Activated CD8-positive, alpha-beta memory T cell treated with anti-CD3 and anti-CD28 coated beads for 4 hours (primary cell): ENCODE measurements at places on chromosomes 13 and 19.

DNA sequence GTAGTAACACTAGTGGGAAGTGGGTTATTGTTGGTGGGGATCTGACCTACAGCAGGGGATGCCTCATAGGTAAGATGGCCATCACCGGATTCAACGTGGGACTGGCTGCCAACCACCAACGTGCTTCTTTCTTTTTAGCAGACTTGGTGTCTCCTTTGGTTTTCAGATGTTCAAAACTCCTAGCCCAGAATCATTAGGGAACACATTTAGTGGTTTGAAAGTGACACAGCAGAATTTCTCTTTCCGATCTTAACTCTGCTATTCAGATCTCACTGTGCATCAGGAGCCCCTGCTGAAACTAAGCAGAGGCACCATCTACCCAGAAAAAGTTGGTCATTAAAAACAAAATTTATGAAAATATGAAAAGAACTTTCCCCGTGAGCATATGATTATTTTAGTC lies 36.7 kb upstream of the PCDH8 start:
- no peak for DNase-seq

DNA sequence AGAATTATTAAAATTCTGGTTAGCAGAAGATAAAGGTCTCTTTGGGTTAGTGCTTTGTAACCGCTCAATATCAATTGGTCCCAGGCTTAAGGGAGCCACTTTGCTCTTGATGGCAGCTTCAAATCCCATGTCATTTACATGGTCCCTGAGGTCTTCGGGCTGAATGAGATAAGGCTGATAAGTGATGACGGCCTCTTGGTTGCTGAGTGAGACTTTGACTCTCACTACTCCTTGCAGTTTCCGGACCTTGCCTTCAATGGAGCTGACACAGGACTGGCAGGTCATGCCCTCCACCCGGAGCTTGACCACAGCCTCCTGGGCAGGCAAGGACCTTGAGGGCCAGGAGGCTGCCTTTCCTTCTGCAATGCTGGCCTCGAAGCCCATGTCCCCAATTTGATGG lies 36.8 kb downstream of the ATP7B start:
- DNase-seq: no peak

DNA sequence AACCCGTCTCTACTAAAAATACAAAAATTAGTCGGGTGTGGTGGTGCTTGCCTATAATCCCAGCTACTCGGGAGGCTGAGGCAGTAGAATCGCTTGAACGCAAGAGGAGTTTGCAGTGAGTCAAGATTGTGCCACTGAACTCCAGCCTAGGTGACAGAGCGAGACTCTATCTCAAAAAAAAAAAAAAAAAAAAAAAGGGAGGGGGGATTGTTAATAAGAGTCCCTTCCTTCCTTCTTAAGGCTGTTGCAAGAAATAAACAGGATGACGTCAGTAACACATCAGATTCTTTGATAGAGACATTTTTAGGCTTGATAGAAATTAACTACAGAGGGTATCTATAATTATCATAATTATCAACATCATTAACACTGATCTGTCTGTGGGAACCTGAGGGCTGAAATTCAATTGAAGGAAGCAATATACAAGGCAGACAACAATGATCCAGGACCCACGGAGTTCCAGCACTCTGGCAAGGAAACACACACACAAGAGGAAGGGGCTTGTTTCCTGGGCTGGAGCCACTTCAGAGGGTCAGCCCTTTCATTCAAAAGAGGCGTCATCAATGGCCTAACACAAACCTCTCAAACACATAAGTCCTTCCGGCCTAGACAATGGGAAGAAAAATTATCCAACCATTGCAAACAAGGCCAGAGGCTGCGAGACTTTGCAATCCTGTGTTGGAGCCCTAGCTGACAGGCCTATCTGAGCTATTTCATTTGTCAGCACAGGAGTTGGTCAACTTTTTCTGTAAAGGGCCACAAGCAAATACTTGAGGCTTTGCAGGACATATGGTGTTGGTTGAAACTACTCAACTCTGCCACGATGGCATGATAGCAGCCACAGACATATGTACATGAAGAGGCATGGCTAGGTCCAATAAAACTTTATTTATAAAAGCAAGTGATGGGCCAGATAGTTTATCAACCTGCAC lies 105.2 kb downstream of the INSR start:
- DNase-seq: no peak

GRCh38 chr13:105370011-105370650 lies 1165.3 kb downstream of the EFNB2 start:
- no peak for DNase-seq

DNA sequence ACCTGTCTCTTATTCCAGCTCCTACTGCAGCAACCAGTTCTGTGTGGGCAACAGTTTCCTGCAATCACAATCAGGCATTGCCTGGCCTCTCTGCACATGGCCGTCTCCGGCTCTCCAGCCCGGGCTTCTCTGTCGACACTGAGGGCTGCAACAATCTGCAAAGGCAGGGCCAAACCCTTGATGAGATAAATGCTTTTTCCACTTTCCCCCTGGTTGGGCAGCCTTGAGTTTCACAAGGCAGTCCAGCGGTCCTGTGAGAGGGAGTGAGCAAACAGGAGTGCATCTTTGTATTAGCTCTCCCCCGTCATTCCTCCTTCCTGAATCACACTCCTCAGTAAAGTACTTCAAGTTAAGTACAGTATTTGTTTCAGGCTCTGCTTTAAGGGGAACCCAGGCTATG lies 40.7 kb upstream of the VWA8 start:
- DNase-seq: no peak

DNA sequence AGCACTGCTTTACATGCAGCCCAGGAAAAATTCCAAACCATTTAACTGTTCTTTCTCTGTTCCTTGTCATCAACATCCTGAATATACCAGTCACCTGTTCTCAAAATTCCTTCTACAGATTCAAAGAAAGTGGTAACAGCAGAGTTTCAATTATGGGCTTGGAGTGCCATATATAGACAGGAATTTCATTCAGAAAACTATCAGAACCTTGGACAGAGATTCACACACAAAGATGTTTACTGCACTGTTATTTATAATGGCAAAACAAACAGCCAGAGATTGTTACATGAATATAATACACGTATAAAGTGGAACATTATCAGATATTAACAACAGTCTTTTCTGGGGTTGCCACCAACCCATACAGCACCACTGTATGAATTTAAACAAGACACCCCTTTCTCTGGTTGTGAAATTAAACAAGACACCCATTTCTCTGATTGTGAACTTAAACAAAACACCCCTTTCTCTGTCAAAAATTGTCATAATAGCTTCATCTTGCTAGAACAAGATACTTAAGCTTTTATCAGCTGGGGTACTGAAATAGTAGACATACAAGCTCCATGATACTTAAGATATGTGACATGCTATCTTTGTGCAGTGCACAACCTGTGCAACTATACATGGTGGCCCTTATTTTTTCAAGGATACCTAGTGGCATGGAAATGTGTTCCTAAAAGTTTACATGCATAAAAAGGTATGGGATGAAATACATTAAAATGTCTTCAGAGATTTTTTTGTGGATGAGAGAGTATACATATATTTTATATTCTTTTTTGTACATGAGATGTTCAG lies 12.6 kb downstream of the CACNA1A start:
- no peak for DNase-seq

DNA sequence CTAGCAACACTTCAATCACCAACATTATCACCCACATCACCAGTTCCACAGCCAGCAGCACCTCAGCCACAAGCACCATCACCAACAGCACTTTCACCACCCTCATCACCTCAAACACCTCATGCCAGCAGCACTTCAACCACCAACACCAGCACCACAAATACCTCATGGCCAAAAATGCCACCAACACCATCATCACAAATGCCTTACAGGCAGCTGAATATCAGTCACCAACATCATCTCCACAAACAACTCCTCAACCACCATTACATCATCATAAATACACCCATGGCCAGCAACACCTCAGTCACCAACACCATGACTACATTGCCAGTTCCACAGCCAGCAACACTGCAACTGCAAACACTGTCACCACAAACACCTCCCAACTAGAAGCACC lies 10.4 kb downstream of the FCER2 start:
- no peak for DNase-seq

GRCh38 chr13:100347968-100348367 lies 240.6 kb downstream of the GGACT start:
- no peak for DNase-seq

DNA sequence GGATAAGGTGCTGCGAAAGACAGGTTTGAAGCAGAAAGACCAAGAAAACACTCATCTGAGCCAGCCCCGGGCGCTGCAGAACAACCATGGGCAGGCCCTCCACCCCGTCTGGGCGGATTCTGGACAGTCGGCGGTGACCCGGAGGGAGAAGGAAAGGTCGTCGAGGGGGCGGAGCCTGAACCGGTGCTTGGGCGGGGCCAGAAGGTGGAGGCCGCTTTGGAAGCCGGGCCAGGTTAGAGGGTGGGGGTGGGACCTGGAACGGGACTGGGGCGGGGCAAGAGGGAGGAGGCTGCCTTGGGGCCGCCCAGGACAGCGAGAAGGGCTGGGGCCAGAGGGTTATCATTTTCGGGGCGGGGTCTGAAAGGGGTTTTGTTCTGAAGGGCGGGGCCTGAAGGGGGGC lies 5.0 kb upstream of the ZNF765 start:
- DNase-seq: no peak

DNA sequence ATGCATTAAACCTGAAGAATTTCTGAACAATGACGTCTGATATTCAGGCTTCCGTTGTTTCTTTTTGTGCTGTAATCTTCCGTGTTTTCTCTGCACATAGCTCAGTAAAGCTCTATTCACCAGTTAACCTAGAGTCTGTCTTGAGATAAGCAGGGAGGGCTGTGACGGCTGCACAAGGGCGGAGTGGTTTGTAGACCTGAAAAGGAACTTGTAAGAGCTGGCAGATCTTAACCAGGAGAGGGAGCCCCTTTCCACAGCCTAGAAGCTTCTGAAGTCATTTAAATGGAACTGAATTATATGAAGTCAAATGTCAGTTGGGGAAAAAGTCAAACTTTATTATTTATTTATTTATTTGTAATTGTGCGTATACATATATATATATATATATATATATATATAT lies 27.5 kb downstream of the DPRX start:
- DNase-seq: no peak

DNA sequence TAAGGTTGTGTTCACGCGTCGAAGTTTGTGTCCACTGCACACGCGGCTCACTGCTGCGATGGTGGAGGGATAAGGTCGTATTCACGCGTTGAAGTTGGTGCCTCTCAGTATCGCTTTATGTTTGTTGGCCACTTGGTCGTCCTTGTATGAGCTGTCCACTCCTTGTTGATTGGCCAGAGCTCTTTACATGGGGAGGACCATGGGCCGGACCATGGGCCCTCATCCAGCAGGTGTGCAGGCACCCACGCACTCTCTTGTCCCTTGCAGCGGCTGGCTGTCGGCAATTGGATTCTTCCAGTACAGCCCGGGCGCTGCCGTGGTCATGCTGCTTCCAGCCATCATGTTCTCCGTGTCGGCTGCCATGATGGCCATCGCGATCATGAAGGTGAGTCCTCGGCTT lies 17.6 kb downstream of the ADAT3 start:
- no peak for DNase-seq

DNA sequence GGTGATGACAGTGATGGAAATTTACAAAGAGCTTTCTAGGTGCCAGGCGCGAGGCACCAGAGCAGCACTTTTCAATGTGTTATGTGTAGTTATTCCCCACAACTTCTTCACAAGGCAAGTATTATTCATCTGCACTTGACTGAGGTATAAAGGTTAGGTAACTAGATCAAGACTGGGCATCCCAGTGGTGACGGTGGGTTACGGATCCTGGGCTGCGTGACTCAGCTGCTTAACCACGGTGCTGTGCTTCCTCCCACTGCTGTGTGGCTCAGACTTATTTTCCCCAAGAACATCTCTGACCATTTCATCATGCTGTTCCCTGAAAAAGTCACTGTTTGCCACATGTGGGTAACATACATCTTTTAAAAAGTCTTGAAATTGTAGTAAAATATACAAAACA lies 19.3 kb downstream of the EDDM13 start:
- DNase-seq: no peak

GRCh38 chr19:17081672-17082630 lies 6.4 kb downstream of the MYO9B start:
- no peak for DNase-seq

- no peak for DNase-seq
Observed at GRCh38 chr19:17405250-17406045, at the start of gene BST2. Gene BST2, minus strand, starts transcription at chr19:17405630. Its CDS starts 55 bp downstream, at chr19:17405575.

GRCh38 chr13:23656637-23657371 lies 86.6 kb downstream of the TNFRSF19 start:
- no peak for DNase-seq

DNA sequence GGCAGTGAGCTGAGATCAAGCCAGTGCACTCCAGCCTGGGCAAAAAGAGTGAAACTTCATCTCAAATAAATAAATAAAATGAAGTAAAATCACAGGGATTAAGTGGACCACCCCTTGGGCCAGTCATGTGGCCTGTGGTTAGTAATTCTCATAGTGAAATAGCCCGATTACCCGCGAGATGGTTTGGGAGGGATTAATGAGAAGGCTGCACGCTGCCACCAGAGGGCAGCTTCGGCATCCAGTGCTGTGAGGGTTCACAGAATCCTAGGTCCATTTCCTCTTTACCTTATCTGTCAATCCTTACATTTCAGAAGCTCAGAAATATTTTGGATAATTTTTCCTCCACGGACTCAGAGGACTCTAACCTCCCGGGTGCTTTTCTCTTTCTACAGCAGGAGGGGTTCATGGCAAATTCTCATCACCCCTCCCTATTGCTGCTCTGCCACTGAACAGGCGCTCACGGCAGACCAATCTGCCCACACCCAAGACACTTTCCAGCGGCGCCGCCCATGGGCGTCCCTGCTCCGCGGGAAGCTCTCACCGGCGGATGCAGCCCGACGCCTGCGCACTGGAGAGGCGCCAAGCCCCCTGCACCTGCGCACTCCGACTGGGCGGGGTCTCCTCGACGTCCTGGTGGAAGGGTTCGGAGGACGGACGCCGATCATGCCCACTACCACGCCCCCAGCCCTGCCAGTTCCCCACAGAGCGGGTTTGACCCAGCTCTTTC lies 11.0 kb downstream of the ZNF835 start:
- DNase-seq: no peak
